Left renal cortex interstitium (tissue), 4 donors: ENCODE measurements at places on chromosomes 11 and 22. TPM values are rescaled to one million over a fixed set of nuclear protein-coding genes. Genes with fewer than 3 reads are reported as not detected.

- DNase-seq = no peak
Observed at GRCh38 chr11:121478226-121478894, 25.6 kb upstream of the SORL1-AS1 start.

The OR52A1 gene
- polyA plus RNA-seq = 0.02 TPM

The POU2F3 gene
- 0.41 TPM for polyA plus RNA-seq

- no peak for DNase-seq
Observed at GRCh38 chr11:134069426-134070341, 812 bp downstream of the JAM3 start.

The F2 gene
- 0.39 TPM for polyA plus RNA-seq

- no peak for DNase-seq
Observed at GRCh38 chr22:47329727-47330650, 567.5 kb downstream of the TBC1D22A start.

- DNase-seq = no peak
Observed at GRCh38 chr11:26849036-26849435, 127.2 kb upstream of the SLC5A12 start.

The APOL5 gene
- polyA plus RNA-seq = not detected

- no peak for DNase-seq
Observed at GRCh38 chr22:44761025-44761424, 8.7 kb downstream of the ARHGAP8 start.

The SMTNL1 gene
- 0.46 TPM for polyA plus RNA-seq

DNA sequence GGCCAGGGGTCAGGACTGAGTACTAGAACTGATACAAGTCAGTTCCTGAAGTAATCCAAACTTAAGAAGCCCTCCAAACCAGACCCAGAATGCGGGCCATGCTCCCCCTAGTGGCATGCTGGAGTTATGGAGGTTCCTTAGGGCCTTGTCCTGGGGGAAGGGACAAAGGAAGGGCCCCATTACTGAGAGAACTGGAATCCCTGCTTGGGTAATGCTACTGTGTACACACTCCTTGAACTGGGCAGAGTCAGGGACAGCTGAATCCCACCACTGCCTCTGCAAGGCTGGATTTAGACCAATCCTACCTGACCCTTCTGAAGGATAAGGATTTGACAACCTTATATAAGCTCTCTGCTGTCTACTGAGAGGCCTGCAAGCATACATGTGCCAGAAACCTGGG lies 97.3 kb upstream of the AKIP1 start:
- DNase-seq = no peak

- no peak for DNase-seq
Observed at GRCh38 chr11:85845124-85845631, 10.0 kb upstream of the CCDC83 start.

GRCh38 chr11:107282195-107282594 lies 175.4 kb downstream of the CWF19L2 start:
- DNase-seq = no peak

The FGF19 gene
- polyA plus RNA-seq = 0.48 TPM

The FANCF gene
- polyA plus RNA-seq = 16.9 TPM

- DNase-seq = no peak
Observed at GRCh38 chr11:60951606-60951903, 421 bp downstream of the SLC15A3 start.

The TTC17 gene
- polyA plus RNA-seq = 160 TPM

GRCh38 chr11:24679821-24680351 lies 183.0 kb downstream of the LUZP2 start:
- DNase-seq = no peak

DNA sequence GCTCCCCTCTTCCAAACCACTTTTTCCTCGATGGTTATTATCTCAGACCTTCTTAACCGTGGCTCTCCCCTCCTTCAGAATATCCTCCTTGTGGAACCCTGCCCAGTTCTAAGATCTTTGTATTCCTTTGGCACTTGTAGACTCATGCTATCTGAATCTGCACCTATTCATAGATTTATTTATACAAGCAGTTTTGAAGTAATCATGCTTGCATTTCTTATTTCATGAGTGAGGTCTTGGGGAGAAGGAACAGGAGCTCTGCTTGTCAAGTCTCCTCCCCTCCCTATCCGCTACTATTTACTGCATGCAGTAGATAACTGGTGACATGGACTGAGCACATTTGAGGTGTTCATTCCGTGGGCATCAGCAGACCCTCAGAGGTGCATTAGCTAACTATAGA lies 5.4 kb upstream of the MADD start:
- no peak for DNase-seq

- no peak for DNase-seq
Observed at GRCh38 chr11:68181719-68182451, 31.2 kb downstream of the KMT5B start.

DNA sequence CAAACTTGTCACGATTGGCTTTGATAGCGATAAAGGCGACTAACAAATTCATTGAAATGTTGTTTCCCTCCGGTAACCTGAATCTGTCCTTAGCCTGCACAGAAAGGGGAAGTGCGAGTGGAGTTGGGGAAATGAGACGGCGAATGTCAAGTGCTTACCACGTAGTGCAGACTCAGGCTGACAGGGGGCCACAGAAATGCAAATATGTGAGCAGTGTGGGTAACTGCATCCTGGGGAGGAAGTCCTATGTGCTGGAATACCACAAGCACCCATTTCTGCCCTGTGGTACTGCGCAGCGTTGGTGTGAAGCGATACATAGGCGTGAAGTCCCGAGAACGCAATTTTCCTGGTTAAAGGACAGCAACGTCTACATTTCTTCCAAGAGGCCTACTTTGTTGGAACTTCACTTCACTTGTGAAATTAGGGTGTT lies 869 bp upstream of the EIF4ENIF1 start:
- DNase-seq = no peak

DNA sequence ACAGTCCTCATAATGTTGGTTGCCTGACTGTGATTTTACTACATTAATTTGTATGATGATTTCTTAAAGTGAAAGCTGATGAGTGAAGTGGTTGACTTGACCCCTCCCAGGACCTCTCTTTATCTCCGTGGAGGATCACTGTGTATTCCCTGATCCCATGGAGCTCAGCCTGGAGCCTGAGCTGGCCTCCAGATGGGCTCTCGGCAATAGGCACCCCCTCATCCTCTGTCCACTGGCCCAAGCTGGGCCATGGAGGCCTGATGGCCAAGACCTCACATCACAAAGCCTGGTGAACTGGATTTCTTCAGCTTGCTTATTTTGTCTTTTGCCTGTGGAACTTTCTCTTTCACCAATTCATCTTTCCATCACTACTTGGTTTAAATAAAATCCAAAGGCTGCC lies 75.2 kb downstream of the WNT11 start:
- no peak for DNase-seq

DNA sequence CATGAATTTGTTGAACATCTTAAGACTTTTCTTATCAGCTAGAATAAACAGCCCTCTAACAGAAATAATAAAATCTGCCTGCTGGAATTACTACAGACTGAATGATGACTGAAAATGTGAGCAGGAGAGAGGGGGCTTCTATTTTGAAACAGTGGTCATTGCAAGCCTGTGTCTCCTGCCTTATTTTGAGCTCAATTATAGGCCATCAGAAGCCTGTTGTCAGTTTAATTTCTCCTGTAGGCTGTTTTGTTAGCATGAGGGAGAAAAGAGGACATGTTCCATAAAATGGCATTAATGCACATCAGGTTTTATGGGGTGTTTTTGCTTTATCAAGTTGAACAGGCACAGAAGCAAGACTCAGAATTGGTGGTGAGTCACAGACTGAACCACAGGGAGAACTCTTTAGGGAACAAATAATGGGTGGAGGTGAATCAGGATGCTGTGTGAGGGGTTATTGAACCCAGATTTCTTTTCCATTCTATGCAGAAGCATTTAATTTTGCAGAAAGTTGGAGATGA lies 129.1 kb downstream of the PARVA start:
- DNase-seq = no peak
